SIG-M5 (cell line): ENCODE measurements at places on chromosomes 2 and 18.

GRCh38 chr18:5122272-5122671, 74.8 kb downstream of the AKAIN1 start:
- no peak for DNase-seq

GRCh38 chr18:21612125-21613039, at the start of gene SNRPD1:
SNRPD1 (plus strand) TSS chr18:21612314; CDS start chr18:21612430, 116 bp downstream.
- peak; percentile 54 for DNase-seq

GRCh38 chr2:202072226-202072625, 829 bp upstream of the KIAA2012 start:
- no peak for DNase-seq

- DNase-seq: no peak
Observed at GRCh38 chr2:24852431-24853020, 59.3 kb downstream of the CENPO start.

GRCh38 chr2:205161156-205161839, 521.0 kb upstream of the NRP2 start:
- DNase-seq: no peak

DNA sequence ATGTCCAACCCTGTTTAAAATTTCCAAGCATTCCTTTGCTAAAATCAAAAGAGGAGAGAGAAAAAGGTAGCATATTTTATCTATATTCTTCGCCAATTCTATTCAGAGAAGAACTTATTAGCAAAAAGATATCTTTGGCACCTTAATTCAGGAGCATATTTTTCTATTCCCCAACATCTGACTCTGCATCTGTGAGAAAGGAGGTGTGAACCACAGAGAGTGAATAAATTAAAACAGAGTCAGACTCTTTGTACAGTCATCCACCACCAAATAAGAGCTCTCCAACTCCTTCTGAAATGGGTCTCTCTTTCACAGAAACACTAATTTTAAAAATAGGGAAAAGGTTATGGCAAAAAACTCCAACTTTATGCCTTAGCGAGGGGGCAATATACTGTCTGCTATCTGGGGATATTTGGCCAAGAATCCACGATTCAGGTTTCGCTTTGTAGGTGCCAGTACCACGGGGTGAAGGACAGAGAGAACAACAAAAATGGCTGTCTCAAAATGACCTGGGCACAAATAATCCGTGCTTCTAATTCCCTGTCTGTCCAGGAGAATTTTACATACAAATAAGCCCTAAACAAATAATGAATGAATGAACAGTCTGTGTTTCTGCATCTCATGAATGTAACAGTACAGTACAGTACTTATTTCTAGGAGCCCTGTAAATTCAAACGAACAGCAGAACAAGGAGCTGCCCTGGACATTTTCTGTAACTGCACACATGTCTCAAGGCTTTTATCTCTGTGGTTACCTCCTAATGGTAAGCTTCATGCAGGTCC, 43.4 kb downstream of the EPB41L3 start:
- DNase-seq: no peak

GRCh38 chr2:133414486-133415209, 153.6 kb downstream of the NCKAP5 start:
- DNase-seq: no peak

GRCh38 chr2:38095996-38096861, 20.3 kb upstream of the CYP1B1 start:
- DNase-seq: no peak

DNA sequence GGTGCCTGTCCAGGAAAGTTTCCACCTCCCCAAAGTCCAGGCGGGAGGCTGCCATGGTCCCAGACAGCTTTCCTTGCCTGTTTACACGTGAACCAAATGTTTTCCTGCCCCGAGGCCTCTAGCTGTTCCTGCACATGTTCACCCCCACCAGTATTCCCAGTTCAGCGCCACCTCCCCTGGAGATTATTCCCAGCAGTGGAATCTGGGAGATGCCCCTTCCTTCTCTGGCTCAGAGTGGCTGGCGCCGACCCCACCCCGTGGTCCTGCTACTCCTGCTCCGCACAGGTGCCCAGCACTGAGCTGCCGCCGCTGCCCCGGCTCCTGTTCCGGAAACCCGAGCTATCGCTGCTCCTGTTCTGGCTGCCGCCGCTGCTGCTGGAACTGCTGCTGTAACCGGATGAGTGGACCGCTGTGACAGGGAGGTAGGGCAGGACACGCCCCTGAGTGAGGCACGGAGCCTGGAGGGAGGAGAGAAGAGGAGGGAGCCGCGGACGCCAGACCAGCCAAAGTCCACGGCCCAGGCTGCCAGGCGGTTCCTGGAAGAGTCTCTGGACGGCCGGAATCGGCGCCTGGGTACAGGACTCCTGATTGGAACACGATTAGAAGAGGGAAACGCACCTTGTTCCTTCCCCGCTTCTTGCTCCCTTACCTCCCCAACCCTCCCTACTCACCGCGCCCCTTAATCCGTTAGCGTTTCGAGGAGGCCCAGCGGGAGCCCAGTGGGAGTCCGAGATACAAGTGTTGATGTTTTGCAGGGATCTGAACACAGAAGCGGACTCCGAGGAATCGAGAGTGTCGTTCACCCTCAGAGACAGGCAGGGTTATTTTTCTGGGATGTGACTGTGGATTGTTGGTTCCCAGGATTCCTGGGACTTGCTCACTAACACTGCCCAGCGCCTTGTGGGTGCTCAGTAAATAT, at the start of gene PDE11A:
Gene PDE11A (minus strand): TSS at position 395 of the 919 bp plus-strand sequence. CDS start 340 bp downstream, at position 55.
- DNase-seq: no peak

DNA sequence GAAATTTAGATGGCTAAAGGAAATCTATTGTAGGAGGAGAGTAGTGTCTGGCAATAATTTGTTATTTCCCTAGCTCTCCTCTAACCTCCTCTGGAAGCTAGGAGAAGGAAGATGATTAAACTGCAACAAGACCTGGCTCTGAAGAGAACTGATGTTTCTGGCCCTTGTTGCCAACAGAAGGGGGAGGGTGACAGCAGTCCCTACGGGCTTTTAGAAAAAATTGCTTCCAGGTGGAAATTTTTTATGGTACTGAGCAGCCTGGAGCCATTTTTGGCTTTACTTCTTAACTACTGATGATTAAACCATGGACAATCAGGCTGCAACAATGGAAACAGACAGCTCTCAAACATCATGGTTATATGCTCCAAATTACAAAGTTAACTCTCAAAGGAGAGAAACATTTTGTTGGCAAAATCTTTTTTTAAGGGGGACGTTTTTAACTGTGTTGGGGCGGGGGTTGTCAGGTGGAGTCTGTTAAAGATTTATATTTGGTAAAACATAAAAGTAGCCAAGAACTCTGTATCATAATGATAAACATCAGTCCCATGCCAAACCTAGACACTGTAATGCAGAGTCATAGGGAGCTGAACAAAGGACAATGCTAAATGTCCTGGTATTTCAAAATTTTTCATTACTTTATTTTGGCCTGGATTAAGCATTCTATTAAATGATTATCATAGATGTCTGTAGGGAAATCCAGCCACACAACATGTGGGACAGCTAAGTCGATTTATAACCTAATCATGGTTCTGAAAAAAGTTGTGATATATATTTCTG, 70.0 kb downstream of the EXOC6B start:
- no peak for DNase-seq

GRCh38 chr2:85273738-85274731, 53.8 kb downstream of the TGOLN2 start:
- DNase-seq: no peak

GRCh38 chr18:7071600-7071999, 46.0 kb downstream of the LAMA1 start:
- no peak for DNase-seq

GRCh38 chr2:39119732-39120520, 925 bp downstream of the SOS1 start:
- DNase-seq: no peak

GRCh38 chr2:774436-774835, 97.2 kb upstream of the TMEM18 start:
- no peak for DNase-seq

- DNase-seq: no peak
Observed at GRCh38 chr2:169895294-169895985, 68.2 kb downstream of the UBR3 start.

DNA sequence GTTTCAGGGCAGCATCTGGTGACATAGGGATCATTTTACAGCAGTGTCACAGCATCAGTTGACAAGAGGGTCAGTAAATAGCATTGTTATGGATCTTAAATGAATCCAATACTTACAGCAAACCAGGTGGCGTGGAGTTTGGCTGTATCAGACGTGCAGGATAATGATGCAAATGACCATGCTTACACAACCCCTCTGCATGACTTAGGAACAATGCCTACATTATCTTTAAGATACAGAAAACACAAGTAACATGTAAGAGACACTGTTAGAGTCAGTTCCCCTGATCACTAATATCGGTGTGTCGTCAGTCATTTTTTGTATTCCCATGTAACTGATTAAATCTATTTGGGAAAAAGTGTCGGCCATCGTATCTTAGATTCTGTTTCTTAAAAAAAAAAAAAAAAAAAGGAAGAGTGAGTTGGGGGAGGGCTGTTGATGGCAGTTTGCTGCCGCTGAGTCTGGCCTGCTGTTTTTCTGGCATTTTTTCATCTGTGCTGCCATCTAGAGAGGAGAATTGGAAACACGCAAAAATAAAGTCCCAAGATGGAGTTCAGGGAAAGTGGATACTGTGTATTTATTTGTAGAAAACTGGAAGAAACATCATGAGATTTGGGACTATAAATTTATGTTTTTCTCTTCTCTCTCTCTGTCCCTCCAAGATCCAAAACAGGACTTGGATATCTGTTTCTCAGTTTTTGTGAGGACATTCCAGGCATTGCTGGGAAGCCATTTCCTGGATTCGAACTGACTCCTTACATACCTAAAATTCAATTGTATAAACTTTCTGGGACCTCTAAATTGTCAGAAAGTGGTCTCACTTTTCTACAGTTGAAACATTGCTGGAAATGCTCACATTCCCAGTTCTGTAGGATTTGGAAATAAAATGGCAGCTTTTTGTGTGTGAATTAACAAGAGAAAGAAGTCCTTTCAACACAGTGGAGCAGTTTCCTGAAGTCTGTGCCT, 60.3 kb upstream of the AGPS start:
- peak; percentile 31 for DNase-seq

DNA sequence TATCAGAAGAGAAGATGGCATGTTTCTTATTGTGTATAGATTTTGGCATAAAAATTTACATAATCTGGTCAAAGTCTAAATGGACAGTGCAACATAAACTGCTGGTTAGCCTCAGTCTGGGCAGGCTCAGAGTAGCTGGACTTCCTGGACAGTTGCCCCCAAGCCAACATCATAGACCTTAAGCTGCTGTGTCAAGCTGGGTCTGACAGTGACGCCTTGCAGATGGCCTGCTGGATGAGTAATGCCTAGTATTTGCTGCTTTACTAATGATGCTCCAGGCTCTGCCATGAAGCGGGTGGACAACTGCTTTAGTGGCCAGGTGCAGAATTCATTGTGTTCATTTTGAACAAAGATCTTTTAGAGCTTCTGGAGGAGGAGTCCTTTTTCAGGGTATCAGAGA, 603.7 kb upstream of the ZEB2 start:
- DNase-seq: no peak

- no peak for DNase-seq
Observed at GRCh38 chr2:139918982-139919381, 1138.8 kb upstream of the NXPH2 start.

DNA sequence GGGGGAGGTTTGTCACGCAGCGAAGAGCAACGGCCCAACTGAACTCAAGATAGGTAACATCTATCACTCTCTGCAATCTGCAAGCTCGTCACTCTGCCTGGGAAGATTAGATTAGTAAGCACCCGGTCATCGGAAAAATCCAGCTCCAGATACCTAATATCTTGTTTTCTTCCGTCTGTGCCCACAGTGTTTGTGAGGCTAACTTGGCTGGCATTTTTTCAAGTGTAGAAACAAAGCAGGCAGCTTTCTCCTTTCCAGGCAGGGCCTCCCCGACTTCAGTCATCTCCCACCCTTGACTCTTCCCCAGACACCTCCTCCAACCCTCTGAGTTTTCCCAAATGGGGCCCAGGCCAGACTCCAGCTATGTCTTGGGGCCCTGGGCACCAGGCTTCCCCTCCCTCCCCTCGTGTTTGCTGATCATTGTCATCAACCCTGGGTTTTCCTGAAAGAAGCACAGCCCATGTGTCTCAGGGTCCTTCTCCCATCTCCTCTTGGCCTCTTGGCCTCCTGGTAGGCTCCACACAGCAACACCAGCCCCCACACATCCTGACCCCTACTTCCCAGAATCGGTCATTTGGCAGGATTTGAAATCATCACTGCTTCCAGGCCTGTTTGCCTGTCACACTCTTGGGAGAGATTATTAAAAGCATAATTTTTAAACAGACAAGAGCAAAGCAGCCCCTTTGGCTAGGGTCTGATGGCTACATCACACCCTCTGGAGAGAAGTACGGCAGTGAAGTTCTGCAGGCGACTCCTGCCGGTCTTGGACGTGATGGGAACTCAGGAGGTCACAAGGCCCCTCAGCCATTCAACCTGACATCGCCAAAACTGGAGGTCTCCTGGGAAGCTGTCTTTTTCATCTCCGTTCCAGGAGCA, 144.9 kb upstream of the ID2 start:
- DNase-seq: no peak

DNA sequence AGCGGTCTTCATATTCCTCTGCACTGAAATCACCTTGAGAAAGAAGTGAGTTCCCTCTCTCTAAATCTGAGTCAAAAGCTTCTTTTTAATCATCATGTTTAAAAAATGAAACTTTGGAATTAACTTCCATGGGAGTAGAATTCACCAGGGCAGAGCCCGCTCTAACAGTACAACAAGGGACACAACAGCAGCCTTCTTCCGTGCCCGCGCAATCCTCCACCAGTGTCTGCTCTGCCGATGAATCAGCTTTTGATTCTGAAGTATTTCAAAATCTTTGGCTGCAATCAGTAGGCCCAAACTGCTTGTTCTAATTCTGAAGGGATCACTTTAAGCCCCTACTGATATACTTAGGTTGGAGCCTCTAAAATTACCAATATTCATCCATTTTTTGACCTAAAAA, 76.9 kb downstream of the USP40 start:
- no peak for DNase-seq

DNA sequence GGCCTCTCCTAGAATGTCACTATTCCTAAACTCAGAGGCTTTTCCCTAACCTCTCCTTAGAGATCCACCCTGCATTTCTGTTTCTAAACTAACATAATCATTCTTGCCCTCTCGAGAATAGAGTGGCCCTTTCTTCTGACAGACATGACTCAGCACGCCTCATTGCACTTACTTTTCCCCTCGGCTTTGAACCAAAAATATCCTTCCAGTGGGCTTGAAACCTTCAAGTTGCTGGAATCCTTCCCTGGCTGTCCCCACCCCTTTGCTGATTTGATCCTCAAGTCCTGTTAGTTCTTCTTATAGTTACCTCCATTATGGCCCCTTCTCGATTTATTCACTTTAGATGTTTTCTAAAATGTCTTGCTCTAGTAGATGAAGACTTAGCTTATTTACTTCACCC, 158.0 kb downstream of the LTBP1 start:
- DNase-seq: no peak

- DNase-seq: no peak
Observed at GRCh38 chr2:14843507-14844204, 211.1 kb downstream of the LRATD1 start.

- DNase-seq: no peak
Observed at GRCh38 chr2:112754564-112754963, 9.8 kb downstream of the CKAP2L start.

- DNase-seq: no peak
Observed at GRCh38 chr18:80167931-80168330, 58.9 kb downstream of the ADNP2 start.

- no peak for DNase-seq
Observed at GRCh38 chr18:73945130-73945792, 202.4 kb downstream of the FBXO15 start.
